NCI-H1105 (cell line): ENCODE measurements at places on chromosomes 7 and 10.

DNA sequence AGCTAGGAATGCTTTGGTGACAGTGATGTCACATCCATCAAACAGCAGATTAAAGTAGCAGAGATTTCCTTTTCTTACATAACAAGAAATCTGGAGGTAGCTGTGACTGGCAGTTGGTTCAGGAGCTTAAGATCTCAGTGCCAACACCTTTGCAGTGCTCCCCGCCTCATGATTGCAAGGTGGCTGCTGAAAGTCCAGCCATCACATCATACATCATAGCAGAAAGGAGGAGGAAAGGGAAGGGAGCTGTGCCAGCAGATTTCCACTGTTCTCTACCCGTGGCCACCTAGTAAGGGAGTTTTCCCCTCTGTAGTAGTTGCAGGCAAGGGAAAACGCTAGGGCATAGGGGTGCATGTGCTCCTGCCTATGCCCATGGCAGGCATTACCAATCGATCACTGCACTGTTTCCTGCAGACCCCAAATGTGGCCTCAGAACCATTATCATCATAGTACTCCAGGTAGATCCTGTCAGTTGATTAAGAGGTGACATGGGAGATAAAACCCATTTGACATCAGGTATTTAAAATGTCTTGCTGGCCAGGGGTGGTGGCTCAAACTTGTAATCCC, 57.9 kb upstream of the GTF2IRD1 start:
- no peak for DNase-seq

DNA sequence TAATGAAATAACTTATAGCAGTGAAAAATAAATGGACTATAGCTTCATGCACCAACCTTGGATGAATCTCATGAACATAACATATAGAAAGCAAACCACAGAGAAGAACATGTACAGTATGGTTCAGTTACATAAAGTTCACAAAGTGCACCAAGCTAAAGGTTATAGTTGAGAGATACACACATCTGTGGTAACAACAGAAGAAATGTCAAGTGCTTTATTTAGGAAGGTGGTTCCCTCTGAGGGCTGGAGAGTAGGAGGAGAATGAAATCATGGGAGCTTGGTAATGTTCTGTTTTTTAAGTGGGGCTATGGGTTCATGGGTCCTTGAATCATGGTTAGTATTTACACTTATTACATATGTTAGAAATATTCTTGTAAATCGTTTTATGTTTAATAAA, 323.3 kb downstream of the PHTF2 start:
- no peak for DNase-seq

DNA sequence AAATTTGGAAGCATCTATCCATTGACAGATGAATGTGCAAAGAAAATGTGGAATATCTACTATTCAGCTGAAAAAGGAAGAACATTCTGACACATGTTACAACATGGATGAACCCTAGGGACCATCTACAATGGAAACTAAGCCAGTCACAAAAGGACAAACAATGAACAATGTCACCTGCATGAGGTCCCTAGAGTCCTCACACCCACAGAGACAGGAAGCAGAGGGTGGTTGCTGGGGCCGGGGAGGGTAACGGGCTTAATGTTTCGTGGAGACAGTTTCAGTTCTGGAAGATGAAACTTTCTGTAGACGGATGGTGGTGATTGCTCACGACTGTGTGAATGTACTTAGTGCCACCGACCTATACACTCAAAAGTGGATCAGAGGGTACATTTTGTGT, 282.9 kb downstream of the ADARB2 start:
- DNase-seq, result no peak

GRCh38 chr7:138138244-138138643, 62.0 kb downstream of the AKR1D1 start:
- no peak for DNase-seq

- no peak for DNase-seq
Measured at GRCh38 chr10:77022671-77023070, 614.9 kb downstream of the KCNMA1 start.

- no peak for DNase-seq
Measured at GRCh38 chr10:111698711-111699110, 484.9 kb downstream of the GPAM start.
